ENCODE measurements at places on chromosomes 7 and 10.

- no peak for DNase-seq
Observed at GRCh38 chr7:143388491-143389101, 7.5 kb downstream of the ZYX start.

GRCh38 chr10:131871673-131872005, 29.2 kb upstream of the PPP2R2D start:
- no peak for DNase-seq

DNA sequence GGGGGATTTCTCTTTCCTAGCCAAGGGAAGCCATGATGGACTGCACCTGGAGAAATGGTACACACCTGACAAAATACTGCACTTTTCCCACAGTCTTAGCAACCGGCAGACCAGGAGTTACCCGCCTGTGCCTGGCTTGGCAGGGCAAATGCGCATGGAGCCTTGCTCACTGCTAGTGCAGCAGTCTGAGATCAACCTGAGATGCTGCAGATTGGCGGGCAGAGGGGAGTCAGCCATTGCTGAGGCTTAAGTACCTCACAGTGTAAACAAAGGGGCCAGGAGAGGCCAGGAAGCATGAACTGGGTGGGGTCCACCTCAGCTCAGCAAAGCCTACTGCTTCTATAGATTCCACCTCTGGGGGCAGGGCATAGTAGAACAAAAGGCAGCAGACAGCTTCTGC, 49.4 kb downstream of the OR13A1 start:
- DNase-seq, result no peak

- DNase-seq, result no peak
Observed at GRCh38 chr10:113922787-113923570, 68.5 kb downstream of the NHLRC2 start.
